ENCODE measurements at places on chromosomes 7 and 10.

DNA sequence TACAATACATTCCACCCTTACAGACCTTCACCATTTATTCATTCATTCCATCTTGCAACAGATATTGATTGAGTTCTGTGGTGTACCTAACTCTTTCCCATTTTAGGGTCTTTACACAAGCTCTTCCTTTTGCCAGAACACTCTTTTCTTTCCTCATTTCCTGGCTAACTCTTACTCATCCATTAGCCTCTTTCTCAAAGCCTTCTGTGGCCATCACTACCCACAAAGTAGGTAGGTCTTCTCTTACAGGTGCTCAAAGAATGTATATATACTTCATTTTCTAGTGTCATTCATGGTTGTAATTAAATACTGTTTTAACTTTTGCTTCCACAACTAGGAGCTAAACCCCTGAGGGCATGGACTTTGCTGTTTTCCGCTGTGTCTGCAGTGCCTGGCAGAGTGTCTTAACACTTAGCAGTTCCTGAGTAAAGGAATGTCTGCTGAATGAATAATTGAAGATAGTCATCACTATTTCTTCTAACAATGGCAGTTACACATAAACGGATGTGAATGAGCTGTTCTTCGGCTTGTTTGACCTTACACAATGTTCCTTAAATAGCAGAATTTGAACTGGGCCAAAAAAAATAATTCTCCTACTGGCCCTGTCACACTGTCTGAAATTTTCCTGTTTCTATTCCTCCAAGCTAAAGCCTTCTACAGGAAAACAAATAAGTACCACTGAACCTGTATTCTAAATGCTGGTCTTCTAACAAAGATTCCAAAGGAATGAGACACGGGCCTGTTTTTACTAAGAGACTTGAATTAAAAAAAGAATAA is 15.1 kb downstream of the BCAP29 start:
- peak; percentile 96 for DNase-seq

DNA sequence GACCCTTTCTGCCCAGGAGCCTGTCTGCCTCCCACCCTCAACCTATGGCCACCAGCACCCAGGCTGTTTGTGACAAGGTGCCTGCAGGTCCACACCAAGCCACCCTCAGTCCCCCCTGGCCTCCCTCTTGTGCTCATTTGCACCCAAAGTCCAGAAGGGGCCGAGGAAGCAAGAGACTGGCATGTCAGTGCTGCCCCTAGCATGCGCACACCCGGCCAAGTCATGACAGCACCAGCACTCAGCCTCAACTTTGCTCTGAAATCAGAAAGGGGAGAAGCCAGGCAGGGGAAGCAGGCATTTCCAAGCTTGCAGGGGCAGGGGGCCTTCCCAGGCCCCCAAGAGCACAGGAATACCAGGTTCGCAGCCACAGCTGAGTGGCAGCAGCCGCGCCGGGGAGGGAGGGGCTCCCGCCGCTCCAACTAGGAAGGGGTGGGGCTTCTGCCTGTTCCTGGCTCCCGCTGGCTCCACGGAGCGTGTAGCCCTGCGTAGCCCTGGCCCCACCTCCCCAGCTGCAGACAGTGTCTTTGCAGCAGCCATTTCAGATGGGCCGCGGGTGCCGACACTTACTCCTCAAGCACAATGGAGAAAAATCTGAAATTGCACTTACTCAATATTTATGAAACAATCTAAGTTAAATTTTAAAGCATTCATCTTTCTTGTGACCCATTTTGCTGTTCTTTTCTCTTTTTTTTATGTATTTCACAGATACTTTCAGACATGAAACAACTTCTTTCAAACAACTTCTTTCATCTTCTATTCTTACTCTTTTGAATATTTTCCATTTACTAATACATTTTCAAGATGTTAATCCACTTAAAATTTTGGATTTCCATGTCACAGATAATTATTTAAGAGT is 54.9 kb upstream of the ABCB5 start:
- DNase-seq = no peak

DNA sequence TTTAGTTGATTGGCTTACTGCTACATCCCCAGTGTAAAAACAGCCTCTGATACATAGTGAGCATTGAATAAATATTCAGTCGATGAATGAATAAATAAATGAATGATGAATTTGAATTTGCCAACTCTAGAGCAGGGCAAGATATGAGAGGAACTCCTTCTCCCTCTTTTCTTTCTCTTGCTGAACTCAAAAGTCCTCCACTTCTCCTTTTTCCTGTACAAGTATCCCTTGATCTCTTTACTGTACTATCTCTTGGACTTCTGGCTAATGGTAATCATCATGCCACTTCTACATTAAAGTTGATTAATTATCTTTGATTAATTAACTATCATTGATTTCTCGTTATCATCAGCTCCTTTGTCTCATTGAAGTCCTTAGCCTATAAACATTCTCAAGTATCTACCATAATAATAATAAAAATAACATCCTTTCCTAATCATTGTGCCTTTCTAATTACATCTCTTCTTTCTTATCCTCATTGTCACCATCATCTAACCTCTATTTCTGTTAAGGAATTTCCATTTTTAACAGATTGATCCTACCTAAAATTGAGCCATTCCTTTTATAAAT is 10.6 kb downstream of the CPED1 start:
- DNase-seq = no peak

DNA sequence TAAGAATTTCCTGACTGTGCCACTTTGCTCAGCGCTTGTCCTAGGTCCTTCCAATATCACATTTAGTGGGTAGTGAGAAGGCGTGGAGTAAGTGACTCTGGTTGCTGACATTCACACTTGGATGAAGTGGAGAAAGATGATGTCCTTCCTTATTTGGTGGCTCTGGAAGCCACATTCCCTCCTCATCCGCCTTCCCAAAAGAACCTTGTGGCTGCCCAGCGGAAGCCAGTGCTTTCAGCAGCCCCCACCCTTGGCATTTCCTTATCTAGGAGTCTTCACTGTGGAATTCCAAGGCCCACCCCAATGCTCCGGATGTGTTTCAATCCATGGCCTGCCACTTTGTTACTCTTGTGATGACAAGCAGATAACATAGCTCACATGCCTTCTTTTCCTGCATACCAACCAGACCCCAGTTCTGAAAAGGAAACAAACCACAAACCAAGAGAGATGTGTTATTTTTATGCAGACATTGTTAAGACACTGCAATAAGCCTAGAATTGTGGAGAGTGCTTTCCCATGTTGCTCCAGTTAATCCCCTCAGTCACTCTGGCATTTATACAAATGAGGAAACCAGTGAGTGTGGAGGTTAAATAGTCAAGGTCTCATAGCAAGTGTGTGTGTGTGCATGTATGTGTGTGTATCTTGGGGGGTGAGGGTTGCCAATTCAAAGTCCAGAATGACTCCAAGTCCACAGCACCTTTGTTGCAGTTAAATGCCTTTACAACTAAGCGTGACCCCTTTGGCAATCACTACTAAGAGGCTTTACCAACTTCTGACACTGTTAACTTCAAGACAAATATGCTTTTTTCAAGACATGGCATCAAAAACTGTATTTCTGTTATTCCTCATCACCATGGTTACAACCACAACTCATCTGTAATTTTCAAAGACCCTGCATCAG is 10.3 kb upstream of the ANKRD1 start:
- peak; percentile 78 for DNase-seq

DNA sequence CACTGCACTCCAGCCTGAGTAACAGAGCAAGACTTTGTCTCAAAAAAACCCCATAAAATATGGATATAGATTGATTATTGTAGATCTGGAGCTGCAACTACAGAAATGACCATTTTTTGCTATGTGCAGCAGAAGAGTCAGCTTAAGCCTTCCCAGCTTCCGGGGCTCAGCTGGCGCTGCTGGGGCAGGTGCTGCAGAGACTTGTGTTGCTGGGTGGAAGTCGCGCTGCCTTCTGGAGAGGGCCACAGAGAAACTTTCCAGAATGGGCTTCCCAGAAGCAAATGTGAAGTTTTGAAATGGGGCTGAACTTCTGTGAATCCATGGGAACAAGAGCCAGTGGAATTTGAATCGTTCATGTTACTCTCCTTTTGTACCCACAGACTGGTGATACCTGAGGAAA is 37.3 kb upstream of the RSBN1L start:
- DNase-seq = no peak

DNA sequence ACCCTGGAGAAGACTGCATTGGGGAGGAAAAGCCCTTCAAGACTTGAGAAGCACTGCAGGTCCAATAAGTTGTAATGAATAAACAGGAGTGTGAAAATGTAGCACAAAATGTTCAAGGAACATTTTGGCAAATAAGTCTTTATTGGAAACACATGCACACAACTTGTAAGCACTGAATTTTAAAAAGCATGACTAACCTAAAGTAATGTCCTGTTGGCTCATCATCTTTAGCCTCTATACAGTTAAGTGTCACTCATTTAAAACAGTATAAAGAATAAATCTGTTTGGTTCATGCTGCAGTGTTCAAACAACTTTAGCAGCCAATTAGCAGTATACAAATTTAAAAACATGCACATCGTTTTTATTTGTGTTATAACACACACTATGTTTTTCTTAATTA is 108.6 kb downstream of the CDK6 start:
- peak; percentile 75 for DNase-seq

DNA sequence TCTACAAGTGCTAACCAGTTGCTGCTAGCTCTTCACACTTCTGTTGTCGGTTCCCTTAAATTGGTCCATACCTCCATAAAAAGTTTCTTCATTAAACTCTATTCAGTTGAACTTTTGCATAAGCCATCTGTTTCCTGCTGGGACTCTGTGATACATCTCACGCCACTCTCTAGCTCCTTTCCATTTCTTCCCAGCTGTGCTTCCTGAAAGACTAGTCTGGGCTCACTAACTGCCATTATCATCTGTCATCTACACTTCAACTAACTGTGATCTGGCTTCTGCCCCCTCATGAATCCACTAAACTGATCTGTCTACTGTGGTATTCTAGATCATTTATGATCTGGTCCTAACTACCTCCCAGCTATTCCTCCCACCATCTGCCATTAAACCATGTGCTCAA is 78.3 kb downstream of the ELAPOR2 start:
- DNase-seq = no peak

GRCh38 chr7:131124001-131124629 is 203.6 kb upstream of the MKLN1 start:
- DNase-seq = no peak

- no peak for DNase-seq
These were observed 279.3 kb downstream of the SKAP2 start for GRCh38 chr7:26584987-26585665.

GRCh38 chr7:131013716-131014115 is 279.7 kb upstream of the KLF14 start:
- no peak for DNase-seq

DNA sequence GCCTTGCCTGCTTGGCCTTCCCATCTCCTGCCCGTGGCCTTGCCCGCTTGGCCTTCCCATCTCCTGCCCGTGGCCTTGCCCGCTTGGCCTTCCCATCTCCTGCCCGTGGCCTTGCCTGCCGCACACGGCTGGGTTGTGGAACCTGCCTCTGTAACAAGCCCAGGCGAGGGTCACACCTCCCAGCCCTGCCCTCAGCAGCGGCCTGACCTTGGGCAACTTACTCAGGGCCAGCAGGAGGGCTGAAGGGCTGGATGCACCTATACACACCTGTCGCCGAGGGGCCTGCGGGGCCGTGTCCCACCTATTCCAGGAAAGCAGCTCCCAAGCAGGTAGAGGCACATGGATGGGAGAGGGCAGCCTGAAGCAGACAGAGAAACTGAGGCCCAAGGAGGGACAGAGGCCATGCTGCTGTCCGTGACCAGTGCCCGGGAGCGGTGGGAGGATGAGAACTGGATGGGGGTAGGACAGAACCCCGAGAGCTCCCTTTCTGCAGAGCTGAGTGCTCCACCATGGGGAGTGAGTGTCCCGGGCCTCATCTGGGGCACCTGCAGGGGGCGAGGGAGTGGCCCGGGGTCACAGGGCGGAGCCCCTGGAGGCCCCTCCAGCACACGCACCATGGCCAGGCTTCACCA is 277.6 kb downstream of the ELFN1 start:
- DNase-seq = no peak

DNA sequence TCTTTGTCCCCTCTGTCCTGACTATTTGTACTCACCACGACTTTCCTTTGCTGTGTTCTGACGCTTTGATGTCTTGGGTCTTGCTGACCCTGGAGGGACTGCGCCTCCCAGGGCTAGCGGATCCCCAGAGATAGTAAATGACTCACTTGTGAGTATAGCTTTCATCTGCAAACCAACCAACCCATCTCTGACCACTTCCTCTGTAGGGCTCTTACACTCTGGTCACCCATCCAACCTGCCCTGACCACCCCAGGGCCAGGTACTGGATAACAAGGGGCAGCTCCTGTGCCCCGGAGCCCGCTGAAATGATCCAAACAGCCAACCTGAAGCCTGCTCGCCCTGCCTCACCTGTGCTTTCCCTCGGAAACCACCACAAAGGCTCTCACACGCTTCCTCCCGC is 125.2 kb upstream of the CARD11 start:
- no peak for DNase-seq

- DNase-seq = no peak
These were observed 79.1 kb upstream of the NME8 start for GRCh38 chr7:37769291-37769690.

DNA sequence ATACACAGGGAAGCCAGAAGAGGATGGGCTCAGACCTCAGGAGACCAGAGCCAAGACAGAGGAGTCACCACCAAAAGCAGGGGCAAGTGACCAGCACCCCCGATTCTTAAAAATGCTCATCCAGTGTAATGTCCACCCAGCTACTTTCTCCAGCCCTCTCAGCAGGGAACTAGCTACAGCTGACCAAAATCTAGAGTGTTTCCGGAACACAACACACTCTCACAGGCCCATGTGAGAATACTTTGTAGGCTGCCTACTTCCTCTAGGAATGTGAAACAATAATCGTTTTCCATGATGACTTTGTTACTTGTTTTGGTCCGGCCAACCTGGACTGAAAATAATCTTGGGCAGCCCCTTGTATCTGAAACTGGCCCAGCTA is 14.5 kb downstream of the PSAP start:
- no peak for DNase-seq

- DNase-seq = no peak
These were observed 52.0 kb downstream of the BAIAP2L1 start for GRCh38 chr7:98348726-98349474.

DNA sequence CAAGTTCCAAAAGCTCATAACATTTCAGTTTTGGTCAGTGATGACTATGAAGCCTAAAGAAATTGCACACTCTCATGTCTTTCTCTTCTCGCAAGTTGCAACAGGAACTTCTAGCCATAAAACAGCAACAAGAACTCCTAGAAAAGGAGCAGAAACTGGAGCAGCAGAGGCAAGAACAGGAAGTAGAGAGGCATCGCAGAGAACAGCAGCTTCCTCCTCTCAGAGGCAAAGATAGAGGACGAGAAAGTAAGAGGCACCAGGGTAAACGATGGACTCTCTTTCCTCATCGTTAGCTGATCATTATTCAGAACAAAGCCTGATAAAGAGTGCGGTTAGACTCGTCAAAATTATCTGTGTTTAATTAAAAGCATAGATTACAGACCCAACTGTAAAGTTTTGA is 94.7 kb downstream of the HDAC9 start:
- DNase-seq = peak; percentile 47

GRCh38 chr7:954330-955238 is at the start of gene ADAP1:
TSS of gene ADAP1 (minus strand) at chr7:954680. CDS start at chr7:954477, 203 bp downstream.
- peak; percentile 58 for DNase-seq

GRCh38 chr7:104979167-104979841 is 34.7 kb upstream of the KMT2E start:
- peak; percentile 81 for DNase-seq

- no peak for DNase-seq
These were observed 287.1 kb upstream of the NEBL start for GRCh38 chr10:21184216-21184615.

GRCh38 chr7:14773729-14774271 is 128.8 kb downstream of the DGKB start:
- no peak for DNase-seq

GRCh38 chr10:62015994-62016393 is 114.5 kb downstream of the ARID5B start:
- DNase-seq = no peak

Data from GM23248 (cell line).